ENCODE measurements at places on chromosomes 7 and 10.

DNA sequence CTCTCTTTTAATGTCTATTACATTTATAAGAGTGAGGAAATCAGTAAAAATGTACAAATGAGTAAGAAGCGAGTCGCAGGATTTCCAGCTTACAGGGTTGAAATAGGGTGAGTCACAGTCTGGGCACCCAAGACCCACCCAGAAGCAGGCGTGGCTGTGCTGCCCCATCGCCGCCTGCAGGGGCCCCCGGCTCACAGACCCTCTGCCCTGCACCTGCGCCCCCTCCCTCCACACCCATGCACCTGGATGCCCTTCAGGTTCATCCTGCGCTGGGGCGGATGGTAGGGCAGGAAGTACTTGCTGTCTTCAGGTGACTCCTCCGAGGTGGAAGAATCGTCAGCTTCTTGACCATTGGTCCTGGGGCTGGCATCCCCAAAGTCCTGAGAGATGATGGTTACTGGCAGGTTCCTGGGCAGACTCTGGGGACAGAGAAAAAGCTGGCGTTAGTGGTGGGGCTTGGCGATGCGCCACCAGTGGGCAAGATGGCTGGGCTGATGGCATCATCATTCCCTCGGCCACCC lies 90.2 kb upstream of the GNA12 start:
- DNase-seq = peak; percentile 71

DNA sequence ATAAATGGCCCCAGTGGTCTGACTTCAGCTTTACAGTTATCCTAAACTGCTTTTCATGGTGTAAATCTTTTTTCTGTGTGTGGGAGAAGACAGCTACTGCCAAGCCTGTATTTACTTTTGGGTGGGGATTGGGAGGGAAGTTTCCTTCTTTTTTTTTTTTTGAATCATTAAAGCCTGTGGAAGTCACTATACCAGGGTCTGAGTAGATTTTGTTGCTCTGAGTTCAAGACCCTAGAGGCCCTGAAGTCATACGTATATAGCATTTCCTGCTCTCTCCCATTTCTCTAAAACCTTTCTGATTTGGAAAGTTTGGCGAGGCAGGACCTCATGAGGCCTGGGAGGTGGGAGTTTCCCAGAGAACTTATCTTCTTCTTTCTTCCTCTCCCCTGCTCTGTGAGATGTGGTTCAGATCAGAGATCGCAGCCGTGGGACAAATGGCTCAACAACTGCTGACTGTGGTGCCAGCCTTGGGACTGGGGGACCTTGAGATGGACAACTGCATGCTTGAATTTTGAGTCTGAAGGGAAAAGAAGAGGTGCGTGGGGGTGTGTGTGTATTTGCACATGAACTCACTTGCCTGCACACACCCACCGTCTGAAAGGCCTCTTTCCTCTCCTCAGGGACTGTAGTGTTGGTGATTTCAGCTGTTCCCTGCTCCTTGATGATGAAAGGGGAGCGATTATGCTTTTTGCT lies 18.1 kb downstream of the LRMDA start:
- DNase-seq = no peak

- DNase-seq = no peak
Measured at GRCh38 chr10:99489271-99489670, 43.5 kb upstream of the NKX2-3 start.

DNA sequence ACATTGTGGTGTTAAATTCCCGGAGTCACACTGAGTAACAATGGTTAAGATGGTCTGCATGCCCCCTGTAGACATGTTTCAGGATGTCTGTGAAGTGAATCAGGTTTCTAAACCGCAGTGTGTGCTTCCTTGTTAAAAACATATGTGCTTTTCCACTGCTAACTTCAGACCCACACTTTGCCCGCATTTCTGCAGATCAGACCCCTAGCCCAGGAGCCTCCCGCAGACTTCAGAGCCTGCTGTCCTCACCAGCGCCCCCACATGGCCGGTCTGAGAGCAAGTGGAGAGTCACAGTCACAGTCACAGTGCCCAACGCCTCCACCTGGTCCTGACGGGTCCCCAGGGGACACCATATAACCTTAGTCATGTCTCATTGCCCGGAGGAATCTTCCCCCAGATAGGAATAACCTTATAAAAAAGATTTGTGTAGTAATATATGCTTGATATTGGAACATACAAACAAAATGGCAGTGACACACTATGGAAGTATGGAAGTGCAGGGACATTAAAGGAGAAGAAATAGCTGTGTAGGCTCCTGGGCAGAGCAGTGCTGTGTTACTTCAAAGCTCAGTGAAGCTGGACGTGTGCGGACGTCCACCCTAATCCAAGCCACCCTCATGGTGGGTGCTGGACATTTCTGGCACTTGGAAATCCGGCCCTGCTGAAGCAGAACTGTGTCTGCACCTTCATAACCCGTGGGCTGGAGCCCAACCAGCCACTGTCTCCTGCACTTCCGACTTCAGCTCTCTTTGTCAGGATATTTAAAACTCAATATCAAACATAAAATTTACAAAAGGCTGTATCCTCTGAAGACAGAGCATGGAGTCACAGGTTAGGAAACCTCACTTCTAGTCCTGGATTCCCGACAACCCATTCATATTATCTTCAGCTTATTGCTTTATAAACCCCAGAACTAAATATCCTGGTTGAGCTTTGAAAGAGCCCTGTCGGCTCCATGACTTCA lies 29.0 kb downstream of the GSTO2 start:
- DNase-seq = peak; percentile 57

DNA sequence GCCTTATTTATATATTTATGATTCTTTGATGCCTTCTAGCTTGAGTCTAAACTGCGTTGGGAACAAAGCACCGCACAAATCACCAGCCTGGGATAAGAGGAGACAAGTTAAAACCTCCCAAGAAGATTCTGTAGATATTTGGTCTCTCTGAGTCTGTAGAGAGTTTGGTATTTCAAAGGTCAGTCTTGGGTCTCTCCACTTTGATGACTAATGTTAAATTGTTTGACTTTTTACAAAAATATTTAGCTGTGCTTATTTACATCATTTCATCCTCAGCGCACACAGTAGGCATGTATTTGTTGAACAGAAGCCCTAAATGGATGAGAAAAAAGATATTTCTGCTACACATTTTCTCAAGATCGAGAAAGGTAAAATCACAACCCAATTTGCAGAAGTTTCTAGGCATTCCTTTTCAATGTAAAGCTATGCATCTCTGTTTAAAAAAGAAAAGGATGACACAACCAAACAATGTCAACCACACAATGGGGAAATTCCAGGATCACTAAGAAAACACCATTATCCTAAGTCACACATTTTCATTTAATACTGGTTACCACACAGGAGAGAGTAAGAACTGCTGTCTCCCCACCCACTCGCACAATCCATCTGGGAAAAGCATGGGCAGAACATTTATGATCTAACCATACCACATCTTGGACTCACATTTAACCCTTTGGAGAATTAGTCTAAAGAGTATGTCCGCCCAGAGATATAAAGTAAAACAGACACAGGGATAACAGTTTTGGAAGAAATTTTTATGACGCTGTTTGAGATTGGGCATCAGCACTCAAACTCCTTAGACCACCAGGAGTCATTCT lies 4.4 kb downstream of the CDK6 start:
- DNase-seq = peak; percentile 76

GRCh38 chr10:8104721-8105120 lies 50.2 kb downstream of the GATA3 start:
- no peak for DNase-seq

DNA sequence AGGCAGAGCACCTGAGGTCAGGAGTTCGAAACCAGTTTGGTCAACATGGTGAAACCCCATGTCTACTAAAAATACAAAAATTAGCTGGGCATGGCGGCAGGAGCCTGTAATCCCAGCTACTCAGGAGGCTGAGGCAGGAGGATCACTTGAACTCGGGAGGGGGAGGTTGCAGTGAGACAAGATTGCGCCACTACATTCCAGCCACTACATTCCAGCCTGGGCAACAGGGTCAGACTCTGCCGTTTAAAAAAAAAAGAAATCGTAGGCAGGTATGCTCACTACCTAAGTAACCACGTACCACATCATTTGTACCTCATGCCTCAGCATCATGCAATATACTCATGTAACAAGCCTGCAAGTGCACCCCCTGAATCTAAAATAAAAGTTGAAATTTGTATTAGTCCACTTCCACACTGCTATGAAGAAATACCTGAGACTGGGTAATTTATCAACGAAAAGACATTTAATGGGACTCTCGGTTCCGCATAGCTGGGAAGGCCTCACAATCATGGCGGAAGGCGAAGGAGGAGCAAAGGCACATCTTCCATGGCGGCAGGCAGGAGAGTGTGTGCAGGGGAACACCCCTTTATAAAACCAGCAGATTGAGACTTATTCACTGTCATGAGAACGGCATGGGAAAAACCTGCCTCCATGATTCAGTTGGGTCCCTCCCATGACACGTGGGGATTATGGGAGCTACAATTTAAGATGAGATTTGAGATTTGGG lies 8.1 kb upstream of the EIF4H start:
- DNase-seq = no peak

GRCh38 chr7:117683430-117684175 lies 189.6 kb downstream of the CTTNBP2 start:
- DNase-seq = no peak

GRCh38 chr10:71241114-71241829 lies 28.9 kb downstream of the UNC5B start:
- DNase-seq = peak; percentile 39

DNA sequence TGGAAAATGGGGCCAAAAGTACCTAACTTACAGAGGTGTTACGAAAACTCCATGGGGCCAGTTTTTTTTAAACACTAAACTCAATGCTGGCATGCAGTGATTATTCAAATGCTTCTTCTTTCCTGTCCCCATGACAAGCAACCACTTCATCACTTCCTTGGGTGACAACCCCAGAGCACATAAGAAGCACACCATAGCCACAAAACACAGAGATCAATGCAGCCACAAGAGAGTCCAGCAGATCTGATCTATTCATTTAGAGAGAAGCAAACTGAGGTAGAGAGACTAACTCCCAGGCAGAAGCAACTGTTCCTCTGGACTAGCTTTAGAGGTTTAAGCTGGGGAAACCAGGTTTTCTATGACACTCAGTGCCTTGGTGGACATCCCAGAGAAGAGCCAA lies 180.0 kb downstream of the GRID1 start:
- DNase-seq = no peak

- DNase-seq = peak; percentile 65
Measured at GRCh38 chr7:94907811-94908322, 473 bp downstream of the PPP1R9A start.

DNA sequence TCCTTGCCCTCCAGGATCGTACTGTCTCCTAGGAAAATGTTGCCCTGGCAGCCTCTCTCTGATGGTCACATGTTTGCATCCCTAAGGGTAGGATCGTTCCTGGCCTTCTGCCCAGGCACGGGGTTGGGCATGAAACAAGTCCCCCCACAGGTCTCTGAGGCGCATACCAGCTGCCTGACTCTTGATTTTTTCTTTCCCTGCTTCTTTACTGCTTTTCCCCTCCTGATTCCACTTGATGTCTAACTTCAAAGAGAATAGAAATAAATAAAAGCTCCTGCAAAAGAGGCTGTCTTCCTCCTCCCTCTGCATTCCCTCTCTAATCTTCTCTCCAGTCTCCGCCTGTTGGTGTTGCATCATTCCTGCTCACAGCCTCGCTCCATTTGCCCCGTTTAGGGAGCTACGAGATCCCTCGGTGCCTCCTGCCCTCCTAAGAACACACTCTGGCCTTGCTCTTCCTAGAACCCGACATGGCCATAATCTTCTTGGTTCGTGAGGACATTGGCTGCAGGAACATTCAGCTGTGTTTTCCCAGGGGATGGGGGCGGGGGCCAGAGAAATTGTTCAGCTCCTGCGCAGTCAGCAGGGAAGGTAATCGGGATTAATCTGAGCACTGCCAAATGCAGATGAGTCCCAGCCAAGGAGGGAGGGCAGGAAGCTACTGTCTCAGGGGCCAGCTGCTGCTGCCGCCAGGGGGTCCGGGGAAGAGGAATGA lies 26.0 kb downstream of the LEP start:
- peak; percentile 81 for DNase-seq

GRCh38 chr10:30826679-30827078 lies 197.1 kb upstream of the LYZL2 start:
- DNase-seq = no peak

DNA sequence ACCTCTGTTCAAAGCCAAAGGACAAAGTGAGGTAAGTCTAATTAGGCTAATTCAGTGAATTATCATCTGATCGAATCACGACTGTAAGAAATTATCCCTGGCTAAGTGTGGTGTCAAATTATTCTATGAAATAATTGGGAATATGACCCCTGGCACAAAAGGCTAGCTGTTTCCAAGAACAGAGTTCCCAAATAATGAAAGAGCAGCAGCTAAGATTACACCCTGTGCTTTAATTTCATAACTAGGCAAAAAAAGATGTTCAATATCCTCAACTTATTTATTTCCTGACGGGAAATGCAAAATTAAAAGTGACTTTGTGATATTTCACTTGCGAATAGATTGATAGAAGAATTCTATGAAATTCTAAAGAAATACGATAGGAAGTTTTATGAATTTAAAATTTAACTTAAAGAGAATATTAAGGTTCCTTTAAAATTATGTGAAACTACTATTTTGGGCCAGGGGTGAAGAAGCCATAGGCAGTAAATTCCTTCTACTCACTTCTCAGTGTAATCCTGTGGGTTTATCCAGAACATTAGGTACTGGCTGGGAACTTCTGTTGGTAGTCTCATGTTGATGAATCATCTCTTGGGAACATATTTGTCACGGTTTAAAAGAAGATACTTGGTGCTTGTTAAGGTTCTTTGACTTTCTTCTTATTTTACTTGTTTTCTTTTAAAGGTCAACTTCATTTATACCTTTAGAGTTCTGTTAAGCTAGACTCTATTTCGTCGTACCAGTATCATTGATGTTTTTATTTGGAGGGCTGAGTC lies 148.5 kb downstream of the POLR1F start:
- DNase-seq = peak; percentile 63

DNA sequence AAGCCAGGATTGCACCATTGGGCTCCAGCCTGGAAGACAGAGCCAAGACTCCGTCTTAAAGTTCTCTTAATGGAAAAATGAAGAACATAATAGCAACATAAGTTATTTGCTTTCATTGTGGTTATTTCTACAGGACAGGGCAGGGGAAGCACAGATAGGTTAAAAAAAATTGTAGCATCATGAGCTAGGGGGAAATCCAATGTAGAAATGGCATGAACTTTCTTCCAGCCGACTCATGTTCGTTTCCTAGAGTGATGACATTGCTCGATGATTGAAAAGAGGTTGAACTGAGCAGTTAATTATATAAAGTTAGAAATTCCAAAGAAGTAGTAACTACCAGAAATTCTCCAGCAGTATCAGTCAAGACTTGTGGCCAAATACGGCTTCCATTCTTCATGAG lies 64.9 kb downstream of the DAGLB start:
- DNase-seq = no peak

- DNase-seq = peak; percentile 87
Measured at GRCh38 chr7:28708033-28708951, 249.8 kb downstream of the TRIL start.

DNA sequence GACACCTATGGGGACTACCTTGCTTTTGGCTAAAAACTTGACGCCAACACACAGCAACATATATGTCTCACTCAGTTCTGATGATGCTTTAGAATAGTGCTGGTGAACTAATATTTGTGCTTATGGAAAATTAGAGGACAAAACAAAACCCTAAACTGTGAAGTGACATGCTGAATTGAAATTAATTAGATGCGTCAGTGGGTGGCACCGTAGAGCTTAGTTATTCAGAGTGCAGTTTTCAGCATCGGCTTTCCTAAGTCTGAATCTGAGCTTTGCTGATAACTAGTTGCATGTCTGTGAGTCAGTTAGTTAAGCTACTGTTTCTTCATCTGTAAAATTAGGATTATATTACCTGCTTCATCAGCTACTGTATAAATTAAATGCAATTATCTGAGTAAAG lies 245.0 kb upstream of the SORCS1 start:
- peak; percentile 27 for DNase-seq

- peak; percentile 22 for DNase-seq
Measured at GRCh38 chr7:123601530-123601929, at the start of gene ASB15. TSS of gene ASB15 (plus strand) at chr7:123601821. CDS start at chr7:123614503, 12,682 bp downstream.
